Mesothelial cell of epicardium (in vitro differentiated cells): ENCODE measurements at places on chromosomes 5 and 9.

DNA sequence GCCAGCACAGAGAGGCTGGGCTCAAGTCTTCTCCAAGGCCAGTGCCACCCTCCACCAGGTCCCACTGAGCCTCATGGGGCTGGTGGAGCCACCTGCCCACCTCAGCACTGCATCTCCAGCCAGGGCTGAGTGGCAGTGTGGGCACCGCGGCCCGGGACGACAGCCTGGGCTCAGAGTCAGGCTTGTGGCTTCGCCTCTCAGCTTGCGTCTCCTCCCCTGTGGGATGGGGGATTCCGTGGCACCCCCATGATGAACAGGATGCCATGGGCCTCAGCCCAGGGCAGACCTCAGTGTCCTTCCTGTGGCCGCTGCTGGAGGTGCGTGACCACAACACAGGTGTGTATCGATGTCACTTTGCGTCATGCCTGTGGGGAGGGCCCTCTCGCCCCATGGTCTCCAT is 136.4 kb upstream of the PPP1R26 start:
- no peak for DNase-seq

DNA sequence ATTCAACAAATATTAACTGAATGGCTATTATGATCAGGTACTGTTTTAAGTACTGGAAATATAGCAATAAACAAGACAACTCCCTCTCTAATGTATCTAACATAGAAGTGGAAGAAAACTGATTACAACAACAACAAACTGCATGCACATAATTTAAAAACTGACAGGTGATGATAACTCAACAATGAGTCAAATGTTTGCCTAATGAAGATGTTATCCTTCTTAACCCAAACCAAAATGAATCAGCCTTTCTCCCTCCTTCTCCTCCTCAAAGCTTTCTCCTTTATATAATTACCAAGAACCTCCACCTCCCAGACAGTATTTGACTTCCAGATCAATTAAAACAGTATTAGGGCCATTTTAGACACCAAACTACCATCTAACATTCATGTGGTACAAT is 49.3 kb downstream of the RICTOR start:
- DNase-seq: no peak

DNA sequence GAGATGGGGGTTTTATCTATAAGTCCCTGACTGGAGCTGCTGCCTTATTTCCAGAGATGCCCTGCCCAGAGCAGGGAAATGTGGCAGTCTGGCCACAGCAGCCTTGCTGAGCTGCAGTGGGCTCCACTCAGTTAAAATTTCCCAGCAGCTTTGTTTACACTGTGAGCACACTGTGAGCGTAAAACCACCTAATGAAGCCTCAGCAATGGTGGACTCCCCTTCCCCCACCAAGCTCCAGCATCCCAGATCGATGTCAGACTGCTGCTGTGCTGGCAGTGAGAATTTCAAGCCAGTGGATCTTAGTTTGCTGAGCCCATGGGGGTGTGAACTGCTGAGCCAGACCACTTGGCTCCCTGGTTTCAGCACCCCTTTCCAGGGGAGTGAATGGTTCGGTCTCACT is 208.7 kb upstream of the RAI14 start:
- no peak for DNase-seq

DNA sequence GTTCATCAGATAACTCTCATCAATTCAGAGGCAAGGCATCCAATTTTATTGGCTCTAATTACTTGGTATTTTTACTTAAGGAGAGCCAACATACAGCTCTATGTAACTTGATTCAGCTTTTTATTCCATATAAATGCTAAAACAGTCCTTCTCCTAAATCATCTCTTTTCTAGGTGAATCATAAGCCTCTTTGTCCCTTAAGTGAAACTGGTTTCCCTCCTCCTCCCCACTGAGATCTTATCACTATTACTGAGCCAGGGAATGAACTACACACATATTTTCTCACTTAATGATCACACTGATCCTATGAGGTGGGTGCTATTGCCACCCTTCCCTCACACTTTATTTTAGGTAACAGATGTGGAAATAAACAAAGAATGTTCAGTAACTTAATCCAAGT is 1143.8 kb downstream of the MAT2B start:
- DNase-seq: no peak

GRCh38 chr9:88339317-88339716 is 48.9 kb upstream of the SPIN1 start:
- DNase-seq: no peak
